Suppressor macrophage (primary cell): ENCODE measurements at places on chromosomes 4 and X.

GRCh38 chr4:8739317-8739716, 132.3 kb downstream of the HMX1 start:
- no peak for DNase-seq

- DNase-seq = peak; percentile 69
These were observed 101.2 kb upstream of the KLF3 start for GRCh38 chr4:38562751-38563198.

GRCh38 chr4:124740501-124740900, 28.0 kb upstream of the ANKRD50 start:
- no peak for DNase-seq

DNA sequence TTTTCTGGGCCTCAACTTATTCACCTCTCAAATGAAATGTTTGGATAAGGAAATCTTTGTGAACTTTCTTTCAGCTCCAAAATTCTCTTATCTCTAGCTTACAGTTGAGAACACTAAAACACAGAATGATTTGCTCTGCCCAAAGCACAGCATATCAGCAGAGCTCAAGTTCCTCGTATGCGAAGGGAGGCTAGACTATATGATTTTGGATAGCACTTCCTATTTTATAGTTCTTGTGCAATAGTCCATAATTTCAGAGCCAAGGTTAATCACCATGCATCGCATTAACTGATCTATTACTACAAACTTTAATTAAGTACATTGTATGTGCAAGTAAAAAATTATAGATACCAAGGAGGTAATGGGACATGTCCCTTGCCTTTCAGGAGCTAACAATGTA, 27.0 kb upstream of the KLHL13 start:
- no peak for DNase-seq

GRCh38 chrX:135973025-135973547, 702 bp downstream of the MMGT1 start:
- peak; percentile 27 for DNase-seq

- DNase-seq = no peak
These were observed 44.7 kb downstream of the PTTG2 start for GRCh38 chr4:38004887-38005286.

DNA sequence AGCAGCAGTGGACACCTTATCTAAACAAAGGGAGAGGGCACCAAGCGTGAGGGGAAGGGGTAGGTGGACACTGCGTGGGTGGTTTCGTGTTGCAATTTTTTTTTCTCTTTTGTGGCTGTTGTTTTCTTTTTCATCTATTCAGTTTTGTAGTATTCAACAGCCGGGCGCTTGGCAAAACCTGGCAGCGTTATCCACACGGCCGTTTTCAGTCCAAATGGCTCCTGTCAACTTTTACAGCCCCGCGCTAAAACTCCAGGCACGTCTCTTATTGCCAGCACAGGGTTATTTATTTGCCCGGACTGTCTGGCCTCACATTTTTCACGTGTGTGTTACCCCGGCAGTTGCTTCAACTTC, 192.2 kb downstream of the BCOR start:
- no peak for DNase-seq

- DNase-seq = no peak
These were observed 29.1 kb upstream of the MMAA start for GRCh38 chr4:145589916-145590702.

DNA sequence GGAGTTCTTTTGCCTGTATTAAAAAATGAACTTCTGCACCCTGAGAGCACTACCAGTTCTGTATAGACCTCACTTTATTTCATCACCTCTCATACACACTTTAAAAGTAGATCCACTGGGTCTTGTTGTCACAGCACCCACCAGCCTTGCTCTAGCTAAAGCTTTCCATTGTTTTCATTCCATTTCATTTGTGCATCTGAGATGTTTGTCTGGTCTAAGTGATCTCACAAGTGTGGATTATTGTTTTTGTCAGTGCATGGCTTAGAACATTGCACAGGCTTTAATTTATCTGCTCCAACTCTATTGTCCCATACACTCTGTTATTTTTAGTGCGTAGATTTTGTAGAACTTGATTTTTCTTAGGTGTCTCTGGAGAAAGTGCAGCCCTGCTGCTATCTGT, 1157.5 kb upstream of the PABPC4L start:
- DNase-seq = no peak

DNA sequence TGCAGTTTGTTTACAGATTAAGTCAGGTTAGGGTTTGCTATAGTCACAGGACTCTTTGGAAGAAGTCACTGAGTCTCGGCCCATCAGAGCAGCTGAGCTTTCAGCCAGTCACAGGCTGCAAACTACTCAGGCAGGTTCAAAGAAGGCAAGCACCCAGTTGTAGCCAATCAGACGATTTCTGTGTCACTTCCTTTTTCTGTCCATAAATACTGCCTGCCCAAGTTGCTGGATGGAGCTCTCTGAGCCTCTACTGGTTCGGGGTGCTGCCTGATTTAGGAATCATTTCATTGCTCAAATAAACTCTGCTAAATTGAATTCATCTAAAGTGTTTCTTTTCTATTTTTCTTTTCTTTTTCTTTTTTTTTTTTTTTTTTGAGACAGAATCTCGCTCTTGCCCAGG, 7.3 kb upstream of the SH3BP2 start:
- peak; percentile 82 for DNase-seq

- no peak for DNase-seq
These were observed 11.3 kb downstream of the MAGEA1 start for GRCh38 chrX:153190381-153190780.

DNA sequence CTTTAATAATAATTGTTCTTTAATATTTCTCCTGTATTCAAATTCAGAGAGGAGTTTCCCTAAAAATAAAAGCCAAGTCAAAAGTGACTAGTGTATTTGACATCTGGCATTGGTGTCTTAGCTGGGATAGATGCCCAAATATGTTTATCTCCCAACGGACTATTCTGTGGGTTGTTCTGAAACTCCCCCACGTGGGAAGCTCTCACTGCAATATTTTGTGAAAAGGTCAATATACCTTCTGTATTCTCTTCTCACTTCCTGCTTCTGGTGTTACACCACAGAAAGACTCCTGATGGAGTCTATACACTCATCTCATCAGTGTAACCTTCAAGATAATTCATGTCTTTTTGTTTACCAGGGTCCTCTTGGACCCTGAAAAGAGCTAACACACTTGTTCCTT, 2052.8 kb upstream of the TENM3 start:
- no peak for DNase-seq

DNA sequence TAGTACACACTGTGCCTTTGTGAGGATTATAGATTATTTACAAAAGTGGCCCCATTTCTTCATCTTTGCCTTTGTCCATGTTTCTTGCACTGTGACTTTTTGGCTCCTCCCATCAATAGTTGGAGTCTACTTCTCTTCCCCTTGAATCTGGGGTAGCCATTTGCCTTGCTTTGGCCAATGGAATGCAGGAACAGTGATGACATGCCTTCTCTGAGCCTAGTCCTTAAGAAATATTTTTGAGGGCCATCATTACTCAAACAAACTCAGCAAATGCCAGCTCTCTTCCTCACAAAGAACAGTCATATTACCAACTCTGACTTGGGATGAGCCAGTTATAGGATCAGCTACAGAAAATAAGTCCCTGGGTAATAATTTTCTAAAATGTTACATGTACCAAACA, 189.6 kb downstream of the FRMPD4 start:
- DNase-seq = no peak

- no peak for DNase-seq
These were observed 26.2 kb upstream of the VEGFD start for GRCh38 chrX:15410430-15410829.

DNA sequence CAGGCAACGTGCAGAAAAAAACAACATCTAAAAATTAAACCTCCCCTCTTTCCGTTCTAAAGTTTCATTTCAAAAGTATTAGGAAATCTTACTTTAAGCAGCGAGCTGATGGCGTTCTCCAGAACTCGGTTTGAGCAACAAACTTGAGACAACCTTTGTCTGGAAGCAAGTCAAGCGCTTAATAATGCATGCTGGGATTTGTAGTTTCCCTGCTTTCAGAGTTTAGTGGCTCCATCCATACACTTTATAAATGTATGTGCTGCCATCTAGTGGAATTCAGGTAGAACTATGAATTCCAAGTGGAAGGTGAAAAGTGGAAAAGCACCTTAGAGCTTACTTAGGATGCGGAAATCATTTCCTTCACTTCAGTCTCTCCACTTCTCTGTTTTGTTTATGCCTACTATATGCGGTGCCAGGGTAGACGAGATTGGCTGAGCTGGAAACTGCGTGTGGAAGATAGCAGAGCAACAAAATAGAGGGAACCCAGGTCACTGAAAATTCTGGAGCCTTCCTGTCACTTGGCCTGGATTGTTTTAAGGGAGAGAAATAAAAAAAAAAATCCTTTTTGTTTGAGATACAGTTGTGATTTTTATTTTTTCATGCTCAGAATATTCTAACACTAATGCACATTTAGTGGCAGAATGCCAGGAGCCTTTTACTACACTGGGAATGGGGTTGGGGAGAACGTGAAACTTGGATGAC, at the start of gene BDH2:
Gene BDH2 (minus strand): TSS at position 144 of the 702 bp plus-strand sequence. CDS start 3,580 bp downstream, outside the sequence.
- DNase-seq = peak; percentile 85

GRCh38 chrX:9668537-9668936, 97.1 kb downstream of the GPR143 start:
- no peak for DNase-seq

DNA sequence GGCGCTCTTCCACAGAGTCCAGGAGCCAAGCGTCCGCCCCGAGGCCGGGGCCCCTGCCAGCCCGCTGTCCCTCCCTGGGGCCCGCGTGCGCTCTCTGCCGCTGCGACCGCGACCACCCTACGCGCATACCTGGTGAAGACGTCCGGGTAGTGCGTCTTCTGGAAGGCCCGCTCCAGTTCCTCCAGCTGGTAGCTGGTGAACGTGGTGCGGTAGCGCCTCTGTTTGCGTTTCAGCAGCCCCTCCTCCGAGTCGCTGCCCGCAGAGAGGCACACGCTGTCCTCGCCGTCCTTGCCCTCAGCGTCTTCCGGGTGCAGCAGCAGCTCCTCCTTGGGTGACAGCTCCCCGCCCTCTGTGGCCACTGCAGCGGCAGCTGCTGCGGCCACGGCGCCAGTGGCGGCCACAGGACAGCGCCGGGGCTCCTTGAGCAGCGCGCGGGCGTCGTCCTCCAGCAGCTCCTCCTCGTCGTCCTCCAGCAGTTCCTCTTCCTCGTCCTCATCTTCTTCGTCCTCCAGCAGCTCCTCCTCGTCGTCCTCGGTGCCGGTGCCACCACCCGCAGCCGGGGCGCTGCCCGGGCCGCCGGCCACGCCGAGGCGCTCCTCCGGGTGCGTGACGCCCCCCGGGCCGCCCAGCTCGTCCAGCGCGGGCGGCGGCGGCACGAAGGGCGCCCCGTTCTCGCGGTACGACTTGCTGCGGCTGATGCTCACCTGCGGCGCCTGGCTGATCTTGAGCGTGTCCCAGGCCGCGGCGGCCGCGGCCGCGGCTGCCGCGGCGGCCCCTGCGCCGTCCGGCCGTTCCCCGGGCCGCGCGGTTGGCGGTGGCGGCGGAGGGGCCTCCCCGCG, 2.8 kb downstream of the ARX start:
- DNase-seq = peak; percentile 49

DNA sequence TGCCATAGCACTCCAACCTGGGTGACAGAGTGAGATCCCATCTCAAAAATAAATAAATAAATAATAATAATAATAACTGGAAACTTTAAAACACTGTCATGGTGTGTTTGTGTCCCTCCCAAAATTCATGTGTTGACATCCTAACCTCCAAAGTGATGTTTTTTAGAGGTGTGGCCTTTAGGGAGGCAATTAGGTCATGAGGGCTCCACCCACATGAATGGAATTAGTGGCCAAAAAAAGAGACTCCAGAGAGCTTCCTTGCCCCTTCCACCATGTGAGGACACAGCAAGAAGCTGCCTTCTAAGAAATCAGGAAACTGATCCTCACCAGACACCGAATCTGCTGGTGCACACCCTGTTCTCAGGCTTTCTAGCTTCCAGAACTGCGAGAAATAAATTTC, 23.8 kb upstream of the RAPGEF2 start:
- DNase-seq = peak; percentile 3

DNA sequence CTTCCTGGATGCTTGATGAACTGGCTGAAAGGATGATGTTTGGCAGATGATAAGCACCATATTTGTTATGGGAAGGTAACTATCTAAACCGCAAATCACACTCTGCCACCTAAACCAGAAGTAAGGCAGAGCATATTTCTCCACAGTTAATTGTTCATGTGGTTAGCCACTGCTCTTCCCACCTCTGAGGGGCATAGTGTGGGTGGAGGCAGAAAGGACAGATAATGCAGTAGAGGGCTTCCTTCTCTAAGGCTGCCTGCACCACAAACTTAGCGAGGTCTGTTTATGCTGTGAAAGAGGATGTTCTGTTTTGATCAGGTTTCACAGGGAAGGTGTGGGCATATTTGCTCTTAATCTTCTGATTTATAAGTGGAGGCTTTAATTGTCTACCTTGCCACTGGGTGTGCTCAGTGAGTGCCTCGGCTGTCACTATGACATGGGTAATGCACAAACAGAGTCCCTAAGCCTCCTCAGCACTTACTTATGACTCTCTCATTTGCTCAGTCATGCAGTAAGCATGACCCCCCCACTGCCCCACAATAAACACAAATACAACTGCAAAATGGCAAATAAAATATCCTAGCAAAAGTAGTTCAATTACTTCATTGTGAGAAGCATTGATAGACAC, 401.0 kb downstream of the TMA16 start:
- no peak for DNase-seq

DNA sequence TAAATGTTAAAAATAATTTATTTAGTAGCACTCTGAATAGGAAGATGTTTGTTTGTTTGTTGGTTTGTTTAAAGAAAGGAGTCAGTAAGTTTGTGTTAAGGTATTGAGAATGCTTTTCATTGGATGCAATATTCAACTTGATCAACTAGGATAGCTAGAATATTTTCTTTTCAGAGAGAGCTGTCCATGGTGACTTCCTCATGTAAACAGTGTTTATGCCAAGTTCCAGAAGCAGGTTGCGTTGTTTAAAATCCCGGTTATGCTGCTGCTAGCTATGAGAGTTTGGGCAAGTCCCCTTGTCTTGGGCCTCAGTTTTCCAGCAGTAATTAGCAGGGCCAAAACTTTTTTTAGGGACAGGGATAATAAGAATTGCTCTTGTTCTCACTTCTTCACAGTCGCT, 876.2 kb upstream of the HS3ST1 start:
- no peak for DNase-seq

GRCh38 chr4:72886602-72887001, 182.9 kb downstream of the COX18 start:
- no peak for DNase-seq

- DNase-seq = no peak
These were observed 64.2 kb downstream of the IRF2 start for GRCh38 chr4:184409911-184410692.

- no peak for DNase-seq
These were observed 52.6 kb upstream of the ESX1 start for GRCh38 chrX:104307341-104307740.

- no peak for DNase-seq
These were observed 407.3 kb downstream of the DMD start for GRCh38 chrX:32804034-32804433.

DNA sequence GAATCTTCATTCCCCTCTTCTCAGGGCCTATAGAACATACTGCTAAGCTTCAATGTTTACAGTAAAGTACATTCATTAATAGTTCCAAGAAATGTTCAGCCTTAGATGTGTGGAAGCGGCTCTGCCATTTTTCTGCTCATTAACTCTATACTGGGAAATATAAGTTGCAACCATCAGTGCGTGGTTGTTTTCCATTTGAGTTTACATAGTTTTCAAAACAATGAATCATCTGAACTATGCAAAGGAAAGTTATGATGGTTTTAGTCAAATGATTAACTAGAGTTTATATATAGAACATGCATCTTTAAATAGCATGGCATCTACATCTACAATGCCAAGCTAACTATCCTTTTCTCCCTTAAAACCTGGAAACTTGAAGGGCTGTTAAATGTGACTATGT, 29.6 kb downstream of the LEF1 start:
- DNase-seq = no peak

- DNase-seq = no peak
These were observed 1639.3 kb downstream of the RPA4 start for GRCh38 chrX:98523026-98523425.

GRCh38 chrX:79336869-79337815, 30.0 kb downstream of the ITM2A start:
- DNase-seq = no peak
